ENCODE measurements at places on chromosomes 1 and 21.

DNA sequence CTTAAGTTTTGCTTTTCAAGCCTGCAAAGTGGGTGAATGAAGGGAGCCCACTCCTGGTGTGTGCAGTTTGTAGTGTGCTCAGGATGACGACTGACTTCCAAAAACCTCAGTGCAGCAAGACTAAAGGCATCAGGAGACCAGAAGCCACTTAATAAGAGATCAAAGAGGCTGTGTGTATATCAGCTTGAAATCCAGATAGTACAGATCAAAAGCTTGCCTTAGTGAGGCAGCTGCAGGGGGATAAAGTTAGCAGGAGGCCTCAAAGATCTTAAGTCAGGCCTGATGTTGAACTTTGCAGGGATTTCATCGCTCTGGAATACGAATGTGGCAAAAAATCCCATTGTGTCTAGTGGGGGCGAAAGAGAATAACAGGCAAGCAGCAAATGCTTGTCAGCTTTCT is 99.8 kb downstream of the PATJ start:
- no peak for DNase-seq

DNA sequence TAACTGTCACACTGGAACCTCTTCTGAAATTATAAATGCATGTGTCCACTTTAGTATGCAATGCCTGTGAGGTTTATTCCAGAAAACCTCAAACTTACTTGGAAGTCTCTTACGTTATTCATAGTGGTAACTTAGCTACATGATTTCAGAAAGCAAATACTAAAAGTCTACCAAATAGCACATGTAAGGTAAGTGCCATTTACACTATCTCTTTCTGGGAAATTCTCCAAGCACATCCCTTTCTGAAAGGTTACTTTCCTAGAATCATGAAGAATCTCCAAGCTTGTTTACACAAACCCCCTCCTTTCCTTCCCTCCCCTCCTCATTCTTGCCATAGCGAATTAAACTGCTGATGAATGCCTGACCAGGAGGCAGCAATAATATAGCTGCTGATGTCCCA is 42.5 kb downstream of the RAB3GAP2 start:
- DNase-seq = no peak

DNA sequence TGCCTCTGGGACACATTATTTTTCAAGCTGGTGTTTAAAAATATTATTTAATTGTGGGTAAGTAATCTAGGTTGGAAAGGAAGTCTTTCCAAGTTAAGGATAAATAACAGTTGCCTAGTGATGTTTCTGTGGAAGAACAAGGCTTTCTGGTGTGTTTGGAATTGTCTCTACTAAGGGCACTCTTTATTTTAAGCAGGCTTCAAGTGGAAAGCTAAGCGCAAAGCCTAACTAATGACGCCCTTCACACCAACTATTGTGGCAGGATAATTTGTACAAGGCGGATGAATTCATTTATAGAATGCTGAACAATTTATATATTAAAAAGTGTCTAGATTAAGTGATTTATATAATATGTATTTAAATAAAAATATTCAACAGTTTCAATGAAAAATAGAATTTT is 25.1 kb upstream of the RWDD3 start:
- no peak for DNase-seq

DNA sequence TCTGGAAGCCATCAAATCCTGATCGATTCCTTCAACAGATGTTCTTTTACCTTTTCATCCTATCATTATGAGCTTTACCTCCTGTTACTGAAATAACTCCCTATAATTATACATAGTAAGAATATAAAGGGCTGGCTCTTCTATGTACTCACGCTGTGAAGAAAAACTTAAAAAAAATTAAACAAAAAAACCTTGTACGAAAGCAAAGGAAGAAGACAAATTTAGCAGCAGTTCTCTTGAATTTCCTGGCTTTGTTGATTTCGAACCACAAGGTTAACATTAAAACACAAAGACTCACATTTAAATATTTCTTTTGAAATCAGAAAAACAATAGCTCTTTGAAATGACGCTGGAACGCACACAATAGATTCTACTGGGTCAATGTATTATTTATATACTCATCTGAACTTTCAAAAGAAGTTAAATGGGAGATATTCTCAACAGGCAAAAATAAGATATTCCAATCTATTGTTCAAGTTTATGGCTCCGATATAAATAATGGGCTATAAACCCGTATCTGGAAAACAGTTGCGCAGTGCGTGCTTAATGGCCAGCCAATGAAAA is 13.6 kb upstream of the SPEN start:
- DNase-seq = no peak

- no peak for DNase-seq
These were observed 58.9 kb downstream of the POFUT2 start for GRCh38 chr21:45228656-45229240.

DNA sequence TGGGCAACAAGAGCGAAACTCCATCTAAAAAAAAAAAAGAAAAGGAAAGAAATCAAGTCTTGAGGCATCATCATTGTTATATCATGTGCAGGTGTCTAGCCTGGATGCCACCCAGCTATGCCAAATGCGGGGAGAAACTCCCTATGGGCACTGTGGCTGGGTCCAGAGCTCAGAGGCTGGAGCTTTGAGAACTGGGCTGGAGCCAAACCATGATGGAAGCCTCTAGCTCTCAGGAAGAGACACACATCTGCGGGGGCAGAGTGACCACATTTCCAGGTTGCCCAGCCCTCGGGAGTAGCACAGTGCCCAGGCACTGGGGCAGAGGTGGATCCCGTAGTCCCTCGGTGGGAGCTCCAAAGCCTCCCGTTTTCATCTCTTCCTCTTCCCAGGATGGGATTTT is 58.9 kb downstream of the COL18A1 start:
- no peak for DNase-seq
